ENCODE measurements at places on chromosomes 11 and 22. TPM values are rescaled to one million over a fixed set of nuclear protein-coding genes. Genes with fewer than 3 reads are reported as not detected.

The SPTBN2 gene
- total RNA-seq: 7.7 TPM

The PIH1D2 gene
- total RNA-seq: 10.4 TPM

The SLC22A12 gene
- total RNA-seq: not detected

The BTBD18 gene
- total RNA-seq: not detected

The OR52E8 gene
- total RNA-seq: not detected

The FOXR1 gene
- total RNA-seq: not detected

The CRYBB3 gene
- not detected for total RNA-seq

The BIRC3 gene
- total RNA-seq: 5.2 TPM

The LRRC4C gene
- not detected for total RNA-seq

The CLDN5 gene
- 111 TPM for total RNA-seq

The RAG1 gene
- 1.1 TPM for total RNA-seq

The PGGHG gene
- 3.8 TPM for total RNA-seq

The CENPM gene
- not detected for total RNA-seq

The MS4A3 gene
- not detected for total RNA-seq

The LMO1 gene
- total RNA-seq: not detected

The PGR gene
- total RNA-seq: 2.9 TPM

The KCNK7 gene
- total RNA-seq: not detected

The RAB36 gene
- total RNA-seq: 0.66 TPM

The MN1 gene
- 3.0 TPM for total RNA-seq

The NLRP6 gene
- 0.66 TPM for total RNA-seq

The TMPRSS6 gene
- not detected for total RNA-seq

The CABP7 gene
- not detected for total RNA-seq

The OR5B21 gene
- total RNA-seq: not detected

The LDHAL6A gene
- not detected for total RNA-seq

Measured in subcutaneous adipose tissue (tissue), 4 donors.